ENCODE measurements at places on chromosomes 4 and X.
A peak's percentile ranks its signal among the peaks of the same experiment; 100 is the strongest.

GRCh38 chrX:37796310-37796709 lies 16.5 kb downstream of the CYBB start:
- no peak for DNase-seq

DNA sequence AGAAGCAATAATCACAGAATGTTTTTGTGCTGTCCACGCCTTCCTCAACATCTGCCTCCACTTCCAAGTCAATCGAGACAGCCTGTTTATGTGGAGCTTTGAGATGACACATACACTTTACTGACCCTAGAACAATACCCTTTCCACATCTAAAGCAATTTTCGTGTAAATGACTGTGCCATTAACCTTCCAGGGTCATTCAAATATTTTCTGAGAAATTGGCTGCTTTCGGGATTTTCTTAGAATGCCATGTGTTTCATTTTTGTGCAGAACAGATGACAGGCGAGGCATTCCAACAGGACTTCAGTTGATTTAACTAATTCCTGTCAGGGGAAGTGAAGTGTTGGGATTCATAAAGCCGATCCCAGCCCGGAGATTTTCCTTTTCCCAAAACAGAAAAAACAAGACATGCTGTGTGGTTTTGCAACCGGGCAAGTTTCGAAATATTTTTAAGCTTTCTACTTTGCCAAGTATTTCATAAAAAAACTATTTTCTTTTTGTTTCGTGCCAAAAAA lies 73.9 kb downstream of the SORBS2 start:
- no peak for DNase-seq

GRCh38 chr4:37935026-37935425 lies 25.2 kb upstream of the PTTG2 start:
- no peak for DNase-seq

DNA sequence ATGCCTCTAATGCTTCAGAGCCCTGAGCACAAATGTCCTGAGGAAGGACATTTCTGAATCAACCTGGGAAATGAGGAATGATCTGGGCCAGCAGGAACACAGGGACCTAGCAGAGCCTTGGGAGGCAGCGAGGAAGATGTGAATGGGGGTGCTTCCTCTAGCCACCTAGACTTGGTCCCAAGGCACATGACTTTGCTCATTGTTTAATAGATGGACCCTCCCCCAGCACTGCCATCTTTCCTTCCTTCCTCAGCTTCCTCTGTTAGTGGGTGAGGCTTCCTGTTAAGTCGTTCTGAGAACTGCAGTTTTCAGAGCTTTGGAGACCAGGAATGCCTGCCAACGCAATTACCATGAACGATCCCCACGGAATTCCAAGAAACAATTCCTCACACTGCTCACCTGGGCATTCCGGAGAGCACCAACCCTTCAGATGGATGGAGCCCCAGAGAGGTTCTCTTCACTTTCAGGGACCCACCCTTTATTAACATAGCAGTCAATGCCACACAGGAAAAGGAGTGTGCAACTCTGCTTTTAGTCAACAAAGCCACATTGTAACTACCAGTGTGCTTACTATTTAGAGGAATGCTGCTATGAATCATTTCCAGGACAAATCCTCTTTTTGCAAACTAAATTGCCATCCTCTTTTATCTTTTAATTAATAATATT lies 48.5 kb upstream of the STIM2 start:
- DNase-seq: no peak

DNA sequence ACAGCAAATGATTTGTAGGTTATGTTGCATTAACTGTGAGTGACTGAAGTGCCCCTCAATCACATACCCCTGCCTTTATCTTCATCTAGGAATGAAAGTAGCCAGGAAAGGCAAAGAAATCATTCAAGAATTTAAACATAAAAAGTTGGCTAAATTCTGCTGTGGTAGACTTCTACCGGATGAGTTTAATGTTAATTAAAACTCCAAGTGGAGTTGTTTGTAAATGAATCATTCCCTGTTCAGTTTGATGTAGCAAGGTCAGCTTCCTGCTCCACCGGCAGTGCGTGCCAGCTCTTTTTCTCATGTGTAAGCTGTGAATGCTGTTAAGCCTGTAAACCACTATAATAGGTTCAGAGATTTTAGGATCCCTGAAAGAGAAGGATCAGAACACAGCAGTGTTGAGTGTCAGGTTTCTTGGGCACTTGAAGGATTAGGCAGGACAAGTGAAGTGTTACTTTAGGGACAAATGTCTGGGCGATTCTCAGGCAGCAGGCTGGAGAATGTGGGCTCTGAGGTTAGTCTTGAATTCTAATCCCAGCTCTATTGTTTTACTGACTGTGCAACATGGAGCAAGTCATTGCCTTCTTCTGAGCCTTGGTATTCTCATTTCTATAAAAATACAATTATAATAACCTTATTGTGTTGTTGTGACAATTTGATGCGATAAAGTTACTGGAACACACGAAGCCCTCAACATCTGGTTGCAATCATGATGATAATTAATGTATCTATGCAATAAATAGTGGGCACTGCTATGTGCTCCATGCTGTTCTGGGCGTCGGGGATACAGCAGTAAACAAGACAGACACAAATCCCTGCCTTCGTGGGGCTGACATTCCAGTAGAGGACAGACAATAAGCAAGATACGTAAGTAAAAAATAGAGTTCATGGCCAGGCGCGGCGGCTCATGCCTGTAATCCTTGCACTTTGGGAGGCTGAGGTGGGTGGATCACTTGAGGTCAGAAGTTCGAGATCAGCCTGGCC lies 112.0 kb downstream of the SHROOM3 start:
- DNase-seq: no peak

DNA sequence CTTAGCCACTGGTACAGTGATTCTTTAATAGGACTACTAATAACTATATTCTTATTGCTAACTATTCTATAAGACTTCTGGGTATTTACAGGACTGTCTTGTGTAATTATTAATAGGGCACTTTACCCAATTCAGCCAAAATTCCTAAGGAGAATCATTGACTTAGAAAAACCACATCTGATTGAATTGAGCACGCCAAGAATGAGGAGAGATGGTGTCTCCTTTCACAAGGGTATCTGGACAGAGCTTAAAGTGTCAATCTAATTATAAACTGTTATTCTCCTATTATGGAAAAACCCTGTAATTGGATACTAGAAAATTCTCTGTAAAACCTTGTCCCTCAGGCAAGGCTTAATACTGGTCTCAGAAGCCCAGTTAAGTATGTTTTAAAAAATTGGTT lies 111.1 kb upstream of the TLL1 start:
- no peak for DNase-seq

- DNase-seq: no peak
Observed at GRCh38 chrX:155071694-155072280, 479 bp downstream of the BRCC3 start.

DNA sequence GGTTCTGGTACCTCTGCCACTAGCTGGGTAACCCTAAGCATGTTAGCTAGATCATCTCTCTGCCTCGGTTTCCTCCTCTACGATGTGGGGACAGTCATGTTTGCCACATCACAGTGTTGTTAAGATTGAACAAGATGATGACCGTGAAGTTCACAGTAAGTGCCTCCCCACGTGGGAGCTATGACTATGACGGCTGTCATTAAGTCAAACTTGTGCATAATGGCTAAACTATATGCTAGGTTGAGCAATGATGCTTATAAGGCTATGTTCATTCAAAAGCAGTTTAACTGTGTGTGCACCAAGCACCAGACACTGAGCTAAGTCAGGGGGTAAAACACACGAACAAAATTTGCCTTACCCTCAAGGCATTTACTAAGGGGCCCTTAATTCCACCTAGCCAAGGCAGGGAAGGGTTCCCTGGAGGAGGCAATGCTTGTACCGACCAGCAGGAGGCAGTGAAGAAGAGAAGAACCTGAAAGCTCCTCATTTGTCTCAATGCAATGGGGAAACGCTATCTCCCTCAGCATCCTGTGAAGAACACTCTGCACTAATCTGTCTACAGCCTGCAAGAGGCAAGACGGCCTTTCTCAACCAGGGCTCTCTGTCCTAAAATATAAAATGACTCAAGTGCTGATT lies 52.9 kb downstream of the MAP7D2 start:
- peak; percentile 16 for DNase-seq

DNA sequence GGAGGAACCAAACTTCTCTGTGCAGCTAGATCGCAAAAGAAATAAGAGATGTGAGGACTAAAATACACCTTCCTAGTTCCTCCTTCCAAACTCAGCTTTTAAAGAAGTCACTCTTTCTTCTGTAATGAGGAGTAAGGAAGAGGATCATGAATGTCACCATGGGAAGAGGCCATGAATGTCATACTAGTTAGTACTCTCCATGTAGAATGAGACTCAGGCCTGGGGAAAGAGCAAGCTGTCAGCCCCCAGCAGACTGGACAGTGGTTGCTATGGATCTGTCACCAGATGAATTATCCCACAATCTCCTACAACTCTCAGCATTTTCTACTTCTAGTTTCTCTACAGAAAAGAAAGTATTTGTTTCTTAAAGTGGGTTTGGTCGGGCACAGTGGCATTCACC lies 57.1 kb upstream of the PRDM8 start:
- DNase-seq: no peak

- DNase-seq: peak; percentile 55
Observed at GRCh38 chrX:48083212-48083611, 11.8 kb upstream of the ZNF630 start.

GRCh38 chrX:1537031-1537715 lies at the start of gene P2RY8:
TSS of gene P2RY8 (minus strand) at chrX:1537185. CDS start at chrX:1466558, 70,627 bp downstream.
- DNase-seq: peak; percentile 92

GRCh38 chrX:68147848-68148247 lies 285.4 kb downstream of the OPHN1 start:
- DNase-seq: no peak

DNA sequence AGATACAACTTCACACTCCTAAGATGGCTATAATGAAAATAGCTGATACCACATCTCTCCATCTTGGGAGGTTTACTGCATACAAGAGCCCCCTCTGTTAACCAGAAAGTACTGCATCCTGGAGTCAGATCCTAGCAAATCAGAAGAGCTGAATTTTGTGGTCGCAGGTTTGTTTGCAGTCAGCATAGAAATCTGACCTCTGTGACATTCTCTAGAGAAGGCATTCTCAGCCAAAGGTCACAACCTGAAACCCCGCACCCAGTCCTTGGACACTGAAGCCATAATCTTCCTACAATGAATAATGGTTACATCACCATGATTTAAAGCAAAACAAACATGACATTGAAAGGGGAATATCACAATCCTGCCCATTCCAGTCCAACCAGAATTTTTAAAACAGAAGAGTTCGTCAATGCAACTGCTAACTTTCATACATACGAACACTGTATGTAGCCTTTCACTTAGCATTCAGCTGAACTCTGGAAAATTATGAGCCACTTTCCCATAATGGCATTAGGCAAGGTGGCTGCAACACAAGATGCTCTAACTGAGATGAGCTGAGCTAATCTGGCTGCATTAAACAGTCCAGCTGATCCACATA lies 17.6 kb downstream of the HS6ST2 start:
- DNase-seq: no peak

DNA sequence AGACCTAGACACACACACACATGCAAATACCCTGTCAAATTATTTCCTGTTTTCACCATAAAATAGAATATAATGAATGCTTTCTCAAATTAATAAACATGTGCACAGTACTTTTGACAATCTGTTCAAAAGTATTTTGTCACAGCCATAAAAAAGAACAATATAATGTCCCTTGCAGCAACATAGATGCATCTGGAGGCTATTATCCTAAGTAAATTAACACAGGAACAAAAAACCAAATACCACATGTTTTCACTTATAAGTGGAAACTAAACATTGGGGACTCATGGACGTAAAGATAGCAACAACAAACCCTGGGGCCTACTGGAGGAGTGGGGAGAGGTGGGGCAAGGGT lies 15.5 kb downstream of the RAB40A start:
- DNase-seq: no peak

GRCh38 chrX:17680732-17681413 lies 56.4 kb upstream of the SCML1 start:
- DNase-seq: no peak

DNA sequence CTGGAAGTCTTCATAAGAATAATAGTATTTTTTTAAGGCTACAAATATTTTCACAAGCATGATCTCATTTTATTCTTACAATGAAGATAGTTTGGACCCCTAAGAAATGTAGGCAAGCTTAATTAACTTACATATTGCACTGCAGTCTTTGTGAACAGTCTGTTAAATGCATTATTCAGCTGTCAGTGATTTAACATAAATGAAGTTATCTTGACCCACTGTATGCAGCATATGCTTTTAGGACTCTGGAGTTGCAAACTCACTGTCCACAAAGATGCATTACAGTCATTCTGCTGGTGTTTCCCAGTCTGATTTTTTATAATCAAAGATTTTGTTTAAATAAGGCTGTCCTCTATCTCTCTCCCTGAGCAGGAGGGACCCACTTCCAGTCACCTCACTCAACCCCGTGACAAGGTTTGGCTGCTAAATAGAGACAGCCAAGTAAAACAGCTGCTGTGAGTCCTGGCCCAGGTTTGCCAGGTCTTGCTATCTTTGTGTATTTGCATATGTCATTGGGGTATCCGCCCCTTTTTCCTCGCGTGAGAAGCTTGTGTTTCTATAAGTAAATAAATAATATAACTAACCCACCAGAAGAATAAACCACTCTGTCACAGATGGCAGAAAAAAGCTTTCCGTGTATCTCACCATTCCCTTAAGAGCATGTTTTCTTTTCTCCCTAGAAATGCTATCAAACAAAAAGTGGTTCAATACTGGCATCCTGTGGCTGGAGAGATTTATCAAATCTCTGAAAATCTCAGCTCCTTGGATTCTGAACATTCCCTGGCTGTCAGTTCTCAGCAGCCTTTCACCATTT lies 67.0 kb downstream of the SLC7A11 start:
- DNase-seq: no peak

DNA sequence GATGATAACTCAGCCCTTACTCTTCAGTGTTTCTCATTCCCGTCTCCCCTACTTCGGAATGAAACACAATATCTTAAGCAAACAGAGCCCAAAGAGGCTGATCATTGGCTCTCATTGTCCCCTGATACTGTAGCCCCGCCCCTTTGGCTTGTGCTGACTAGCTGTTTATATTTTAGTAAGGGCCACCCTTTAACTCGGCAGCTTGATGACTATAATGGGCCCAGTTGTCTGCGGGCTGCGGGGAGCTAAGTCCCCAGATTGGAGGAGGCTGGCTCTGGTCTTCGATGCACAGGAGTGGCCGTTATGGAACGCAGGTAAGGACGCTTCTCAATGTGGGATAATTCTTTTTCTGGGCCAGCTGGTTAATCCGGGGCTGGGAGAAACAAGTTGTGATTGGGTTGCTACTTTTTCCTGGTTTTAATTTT lies at the start of gene TRIM2:
Gene TRIM2, plus strand, starts transcription at position 197 of the 425 bp plus-strand sequence. Its CDS starts 88 bp downstream, at position 285.
- DNase-seq: no peak

DNA sequence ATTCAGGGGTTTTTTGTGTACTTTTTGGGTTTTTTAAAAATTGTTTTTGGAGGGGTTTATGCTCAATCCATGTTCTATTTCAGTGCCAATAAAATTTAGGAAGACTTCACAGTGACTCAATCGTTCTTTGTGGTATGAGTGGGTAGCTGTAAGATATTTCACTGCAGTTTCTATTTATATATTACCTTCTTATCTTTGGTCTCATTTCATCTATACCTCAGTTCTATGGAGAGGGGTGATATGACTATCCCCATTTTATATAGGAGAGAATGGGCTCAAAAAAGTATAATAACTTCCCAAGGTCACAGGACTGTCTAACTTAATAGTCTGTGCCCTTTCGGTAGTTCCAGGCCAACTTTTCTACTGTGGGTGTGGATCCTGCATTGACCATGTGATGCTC lies 74.4 kb downstream of the MSN start:
- peak; percentile 21 for DNase-seq

GRCh38 chr4:32879913-32880312 lies 2159.7 kb downstream of the PCDH7 start:
- no peak for DNase-seq
